ENCODE measurements at places on chromosomes 16 and 17.

DNA sequence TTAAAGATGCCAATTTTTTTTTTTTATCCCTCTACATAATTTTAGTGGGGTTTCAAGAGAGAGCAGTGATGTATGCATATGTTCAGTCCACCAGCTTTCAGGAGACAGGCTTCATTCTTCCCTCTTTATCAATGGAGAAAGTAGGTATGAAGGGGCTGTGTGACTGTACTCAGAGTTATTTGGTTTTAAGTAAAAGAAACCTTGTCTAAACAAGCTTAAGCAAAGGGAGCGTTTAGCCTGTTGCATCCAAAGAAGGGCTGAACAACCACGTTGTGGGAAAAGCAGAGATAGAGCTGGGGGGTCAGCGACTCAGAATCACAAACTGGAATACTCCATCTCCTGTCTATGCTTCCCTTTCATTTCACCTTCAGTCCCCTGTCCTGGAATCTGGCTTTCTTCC, 50.4 kb upstream of the HAS3 start:
- DNase-seq, result no peak

- no peak for DNase-seq
Measured at GRCh38 chr17:67813803-67814180, 11.5 kb upstream of the BPTF start.

GRCh38 chr16:22355487-22355908, 18.9 kb downstream of the CDR2 start:
- DNase-seq, result no peak

- DNase-seq, result no peak
Measured at GRCh38 chr16:7343243-7343642, 10.6 kb downstream of the RBFOX1 start.

DNA sequence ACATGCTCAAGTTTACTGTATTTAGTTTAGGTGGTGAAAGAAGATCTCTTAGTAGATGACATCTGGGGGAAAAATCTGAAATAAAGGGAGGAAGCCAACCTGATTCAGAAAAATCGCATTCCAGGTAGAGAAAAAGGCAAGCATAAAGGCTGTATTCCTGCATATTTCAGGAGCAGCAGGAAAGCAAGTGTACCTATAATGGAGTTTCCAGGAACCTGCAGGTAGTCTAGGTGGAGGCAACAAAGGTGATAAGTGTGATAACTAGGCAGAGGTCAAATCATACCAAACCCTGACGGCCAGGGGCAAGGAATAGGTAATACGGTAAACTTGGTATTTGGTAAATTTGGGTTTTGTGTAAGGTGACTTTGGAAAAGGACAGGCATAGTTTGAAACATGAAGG, 132.8 kb upstream of the GOT2 start:
- DNase-seq, result no peak

- DNase-seq, result peak; percentile 41
Measured at GRCh38 chr17:50559674-50560184, 786 bp upstream of the CACNA1G start.

- no peak for DNase-seq
Measured at GRCh38 chr17:37848690-37849616, 75.3 kb upstream of the TBC1D3K start.

DNA sequence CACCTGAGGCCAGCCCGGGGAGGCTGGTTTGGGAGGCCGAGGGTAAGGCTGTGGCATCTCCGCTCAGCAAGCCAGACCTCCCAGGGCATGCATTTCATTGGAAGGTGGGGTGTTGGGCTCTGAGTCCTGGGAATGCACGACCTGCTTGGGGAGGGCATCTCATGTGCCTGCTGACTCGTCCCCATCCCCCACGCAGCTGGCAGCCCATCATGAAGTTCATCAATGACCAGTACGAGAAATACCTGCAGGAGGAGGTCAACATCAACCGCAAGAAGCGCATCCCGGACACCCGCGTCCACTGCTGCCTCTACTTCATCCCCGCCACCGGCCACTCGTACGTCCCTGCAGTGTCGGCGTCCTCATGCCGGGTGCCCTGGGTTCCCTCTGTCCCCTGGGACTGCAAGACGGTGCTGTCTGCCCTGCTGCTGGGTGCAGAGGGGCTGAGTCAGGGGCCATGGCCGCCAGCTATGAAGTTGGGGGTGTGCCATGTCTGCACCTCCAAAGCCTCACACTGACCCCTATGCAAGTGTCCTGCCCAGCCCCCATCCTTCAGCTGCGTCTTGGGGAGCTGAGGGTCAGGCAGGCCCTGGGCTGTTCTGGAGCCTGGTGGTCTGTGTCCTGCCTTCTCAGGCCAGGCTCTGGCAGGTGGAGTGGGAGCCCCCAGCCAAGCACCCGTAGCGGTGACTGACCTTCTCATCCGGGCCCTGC, 347.9 kb downstream of the SEC14L1 start:
- no peak for DNase-seq

DNA sequence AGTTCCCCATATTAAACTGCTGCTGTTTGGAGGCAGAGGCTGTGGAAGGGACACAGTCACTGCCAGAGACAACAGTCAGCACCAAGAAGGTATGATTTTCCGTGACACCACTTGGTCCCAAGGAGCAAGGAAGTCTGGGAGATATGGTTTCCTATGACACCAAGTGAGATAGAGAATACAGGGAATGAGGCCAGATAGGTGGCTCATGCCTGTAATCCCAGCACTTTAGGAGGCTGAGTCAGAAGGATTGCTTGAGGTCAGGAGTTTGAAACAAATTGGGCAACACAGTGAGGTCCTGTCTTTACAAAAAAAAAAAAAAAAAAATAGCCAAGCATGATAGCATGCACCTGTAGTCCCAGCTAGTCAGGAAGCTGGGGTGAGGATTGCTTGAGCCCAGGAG, 90.8 kb downstream of the ABCC12 start:
- DNase-seq, result no peak

DNA sequence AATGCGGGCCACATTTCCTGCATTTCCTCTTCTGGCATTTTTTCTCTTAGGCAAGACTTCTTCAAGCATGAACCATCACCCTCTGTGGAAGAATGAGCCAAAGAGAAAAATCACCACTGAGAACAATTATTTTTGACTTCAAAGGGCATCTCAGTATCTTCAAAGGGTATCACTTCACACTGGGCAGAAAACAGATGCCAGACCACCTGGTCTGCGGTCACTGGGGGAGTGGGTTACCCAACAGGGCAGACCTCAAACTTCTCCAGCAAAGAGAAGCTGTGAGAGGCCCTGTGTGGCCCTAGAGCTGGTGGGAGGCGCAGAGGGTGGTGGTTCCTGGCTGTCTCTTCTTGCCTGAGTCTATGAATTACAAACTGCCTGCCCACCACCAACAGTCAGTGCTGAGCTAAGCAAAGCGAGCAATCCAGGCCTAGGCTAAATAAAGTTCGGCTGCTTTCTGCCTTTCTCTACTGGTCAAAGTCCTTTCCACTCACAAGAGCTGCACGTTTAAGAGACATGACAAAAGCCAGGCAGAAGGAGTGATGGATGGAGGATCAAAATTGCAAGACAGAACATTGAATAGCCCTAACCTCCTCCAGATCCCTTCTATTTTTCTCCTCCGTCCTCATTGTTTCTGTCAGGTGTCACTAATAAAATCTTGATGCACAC, 602.7 kb upstream of the CDH5 start:
- no peak for DNase-seq

DNA sequence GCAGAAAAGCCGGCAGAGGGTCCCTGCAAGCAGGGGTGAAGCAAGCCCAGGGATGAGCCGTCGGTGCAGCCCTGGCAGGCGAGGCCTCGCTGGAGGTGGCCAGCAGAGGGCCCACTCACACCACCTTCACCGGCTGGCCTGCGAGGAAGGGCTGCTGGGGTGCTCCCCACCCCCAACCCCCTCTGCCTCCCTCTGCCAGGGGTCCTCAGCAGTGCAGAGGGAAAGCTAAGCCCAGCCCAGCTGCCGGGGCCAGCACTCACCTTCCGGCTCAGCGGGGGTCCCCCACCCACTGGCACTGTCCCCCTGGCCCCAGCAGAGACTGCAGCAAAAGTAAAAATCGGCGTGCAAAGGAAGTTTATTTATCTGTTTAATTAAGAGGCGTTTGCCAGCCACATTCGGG, 113.4 kb downstream of the ENGASE start:
- no peak for DNase-seq

- peak; percentile 56 for DNase-seq
Measured at GRCh38 chr17:2056206-2057174, 1.6 kb downstream of the HIC1 start.

GRCh38 chr17:65156835-65157565, 19.8 kb downstream of the RGS9 start:
- DNase-seq, result no peak

DNA sequence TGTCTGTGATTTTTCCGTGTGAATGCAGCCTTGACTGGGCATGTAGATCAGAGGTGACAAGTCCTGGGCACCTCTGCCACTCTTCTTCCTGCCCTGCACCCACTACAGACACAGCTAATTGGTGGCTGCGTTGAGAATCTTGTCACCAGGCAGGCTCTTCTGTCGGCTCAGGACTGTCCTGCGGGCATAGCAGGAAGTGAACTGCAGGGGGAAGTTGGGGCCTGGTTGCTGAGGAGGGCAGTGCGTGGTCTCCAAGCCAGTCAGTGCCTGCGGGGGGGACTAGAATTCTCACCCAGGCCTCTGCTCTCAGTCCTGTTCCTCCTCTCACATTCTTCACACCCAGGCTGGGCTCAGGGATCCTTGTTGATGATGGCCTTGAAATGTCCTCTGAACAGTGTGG, 50.5 kb downstream of the JPH3 start:
- no peak for DNase-seq

DNA sequence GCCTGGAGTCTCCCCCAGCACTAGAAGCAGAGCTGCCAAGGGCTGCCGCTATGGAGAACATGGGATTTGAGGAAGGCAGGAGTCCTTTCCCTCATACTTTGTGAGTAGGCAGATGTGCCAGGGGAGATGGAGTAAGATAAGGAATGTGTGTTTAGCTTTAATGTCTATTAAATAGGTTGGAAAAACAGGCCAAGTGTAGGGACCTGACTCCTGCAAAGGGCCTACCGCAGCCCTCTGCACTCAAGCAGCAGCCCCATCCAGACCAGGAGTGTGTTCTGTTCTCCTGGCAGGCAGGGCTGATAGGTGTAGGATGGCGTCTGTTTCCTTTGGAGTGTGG, 1.8 kb upstream of the MIF4GD start:
- DNase-seq, result no peak

GRCh38 chr16:17289674-17290635, 180.8 kb downstream of the XYLT1 start:
- DNase-seq, result no peak

GRCh38 chr17:52147872-52148271, 10.6 kb downstream of the CA10 start:
- no peak for DNase-seq
